ENCODE measurements at places on chromosomes 1 and 21.
A peak's percentile ranks its signal among the peaks of the same experiment; 100 is the strongest.

- no peak for DNase-seq
Observed at GRCh38 chr1:91591175-91591974, 90.7 kb downstream of the CDC7 start.

GRCh38 chr1:202844259-202844658, 33.5 kb downstream of the PCAT6 start:
- no peak for DNase-seq

GRCh38 chr1:245469734-245470133, 314.9 kb downstream of the KIF26B start:
- DNase-seq = no peak

GRCh38 chr1:22508991-22509390, 54.3 kb upstream of the EPHA8 start:
- no peak for DNase-seq

DNA sequence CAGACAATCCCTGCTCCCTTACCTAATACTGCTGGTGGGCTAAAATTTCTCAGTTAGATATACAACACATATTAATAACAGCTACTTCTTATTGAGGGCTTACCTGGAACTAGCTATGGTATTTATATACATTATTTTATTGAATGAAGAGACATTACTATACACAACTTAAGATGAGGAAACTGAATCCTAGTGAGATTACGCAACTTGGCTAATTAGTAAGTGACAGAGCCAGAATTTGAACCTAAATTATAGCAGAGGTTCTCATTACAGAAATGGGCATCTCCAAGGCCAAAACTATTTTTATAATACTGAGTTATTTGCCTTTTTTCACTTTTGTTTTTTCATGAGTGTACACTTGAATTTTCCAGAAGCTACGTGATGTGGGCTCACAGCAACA, 44.5 kb upstream of the SMYD2 start:
- DNase-seq = no peak

DNA sequence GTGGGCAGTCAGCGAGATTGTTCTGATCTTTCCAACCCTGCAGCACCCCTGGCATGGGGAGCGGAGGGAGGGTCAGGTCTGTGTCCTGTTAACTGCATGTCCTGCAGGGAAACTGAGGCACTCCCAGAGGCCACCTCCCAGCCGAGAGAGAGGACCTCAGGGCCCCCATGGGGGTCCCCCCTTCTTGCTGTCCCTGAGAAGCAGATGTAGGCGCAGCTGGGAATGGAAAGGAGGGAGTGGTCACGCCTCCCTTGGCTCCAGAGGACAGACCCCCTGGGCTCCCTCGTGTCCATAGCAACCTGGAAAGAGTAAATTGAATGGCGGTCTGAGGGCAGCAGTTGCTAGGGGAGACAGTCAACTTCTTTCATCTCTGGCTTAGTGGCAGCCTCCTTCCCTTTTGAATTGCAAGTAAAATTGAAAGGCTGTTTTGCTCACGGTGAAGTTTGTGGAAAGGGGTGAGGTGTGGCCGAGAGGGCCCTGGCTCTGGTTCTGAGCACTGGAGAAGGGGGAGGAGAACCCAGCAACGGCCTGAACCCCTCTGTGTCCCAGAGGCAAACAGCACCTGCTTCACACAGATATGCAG, 4.9 kb downstream of the CROCC start:
- DNase-seq = no peak

- DNase-seq = no peak
Observed at GRCh38 chr1:153770797-153771196, 4.4 kb upstream of the SLC27A3 start.

DNA sequence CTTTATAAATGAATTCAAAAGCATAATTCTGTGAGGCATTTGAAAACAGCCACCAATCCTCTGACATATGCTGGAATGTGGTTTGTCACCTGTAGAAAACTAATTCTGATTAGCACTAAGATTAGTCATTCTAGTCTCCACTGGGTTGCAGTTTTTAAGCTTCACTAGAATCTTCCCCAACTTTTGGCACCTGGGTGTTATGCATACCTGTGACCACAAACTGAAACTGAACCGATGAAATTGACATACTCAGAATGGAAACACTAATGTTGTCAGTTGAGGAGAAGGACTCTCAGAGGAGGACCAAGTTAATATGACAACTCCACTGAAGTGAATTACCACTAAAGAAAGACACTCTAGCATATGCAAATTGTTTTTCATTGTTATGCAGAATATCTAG, 285.8 kb upstream of the NEGR1 start:
- DNase-seq = peak; percentile 9

DNA sequence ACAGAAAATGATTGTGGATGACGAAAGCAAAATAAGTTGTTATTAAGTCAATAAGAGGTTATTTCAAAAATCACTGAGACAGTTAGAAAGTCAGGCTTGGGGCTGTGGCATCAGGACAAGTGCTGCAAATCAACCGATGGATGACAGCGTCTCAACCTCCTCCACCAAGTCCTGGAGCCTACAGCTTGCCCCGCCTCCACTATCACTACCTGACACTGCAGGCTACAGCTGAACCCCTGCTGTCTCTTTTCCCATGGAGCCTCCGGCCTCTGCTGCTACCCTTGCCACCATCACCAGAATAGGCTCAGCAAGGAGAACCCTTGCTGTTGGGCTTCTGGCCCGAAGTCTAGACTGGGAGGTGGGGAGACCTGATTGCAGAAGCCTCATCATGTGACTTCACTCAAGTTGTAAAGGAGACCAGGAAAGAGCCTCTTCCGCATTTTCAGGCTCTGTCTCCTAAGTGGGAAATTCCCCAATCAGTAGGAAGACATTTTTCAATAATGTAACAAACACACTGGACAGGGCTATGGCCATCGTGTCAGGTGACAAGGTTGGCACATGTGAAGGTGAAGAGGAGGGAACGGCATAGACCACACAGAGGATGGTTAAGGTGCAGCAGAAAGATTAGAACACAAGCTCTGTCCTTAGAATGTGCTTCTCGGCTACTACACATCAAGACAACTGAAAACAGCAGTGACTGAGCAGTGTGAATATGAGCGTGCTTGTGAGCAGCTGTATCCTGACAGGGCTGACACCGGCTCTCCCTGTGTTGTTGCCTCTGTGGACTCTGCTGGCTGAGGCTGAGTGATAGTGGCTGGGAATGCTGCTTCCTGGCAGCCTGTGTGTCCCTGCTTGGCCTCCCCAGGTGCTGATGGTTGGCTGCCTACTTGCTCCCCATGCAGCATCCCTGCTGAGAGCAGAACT, 660.7 kb downstream of the PTPRU start:
- no peak for DNase-seq

- no peak for DNase-seq
Observed at GRCh38 chr1:95023399-95024043, 49.2 kb downstream of the ALG14 start.

- peak; percentile 46 for DNase-seq
Observed at GRCh38 chr21:39441502-39442475, 3.8 kb downstream of the LCA5L start.

GRCh38 chr1:203140743-203141520, 13.4 kb downstream of the ADORA1 start:
- no peak for DNase-seq

DNA sequence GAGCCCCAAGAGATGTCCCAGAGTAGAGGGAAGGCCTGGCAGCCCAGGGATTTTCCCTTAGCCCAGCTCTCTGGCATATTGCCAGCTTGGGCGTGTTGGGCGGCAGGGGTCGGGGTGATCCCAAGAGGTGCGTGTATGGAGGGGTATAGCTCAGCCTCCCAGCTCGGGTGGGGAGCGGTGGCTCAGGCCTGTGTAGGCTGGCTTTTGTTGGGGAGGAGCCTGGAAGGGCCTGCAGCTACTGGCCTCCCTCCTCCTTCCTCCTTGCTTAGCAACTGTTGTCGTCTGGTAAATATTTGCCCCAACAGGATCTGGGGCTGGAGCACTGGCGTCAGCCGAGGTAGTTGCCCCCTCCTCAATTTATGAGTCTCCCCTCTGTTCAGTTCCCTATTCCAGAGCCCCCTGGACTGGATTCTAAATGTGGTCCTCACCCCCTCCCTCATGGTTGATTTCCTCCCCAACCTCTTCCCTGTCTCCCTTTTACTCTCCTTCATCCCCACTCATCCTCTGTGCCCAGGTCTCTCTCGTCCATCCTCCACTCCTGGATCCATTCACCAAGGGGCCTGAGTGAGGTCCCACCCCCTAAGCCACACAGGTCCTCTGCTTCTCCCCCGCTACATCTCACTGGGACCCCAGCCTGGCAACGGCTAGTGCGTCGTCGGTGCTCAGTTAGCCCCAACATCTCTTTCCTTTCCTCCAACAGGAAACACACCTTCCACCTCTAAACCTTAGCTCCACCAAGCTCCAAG, 10.3 kb upstream of the LMNA start:
- DNase-seq = peak; percentile 47

DNA sequence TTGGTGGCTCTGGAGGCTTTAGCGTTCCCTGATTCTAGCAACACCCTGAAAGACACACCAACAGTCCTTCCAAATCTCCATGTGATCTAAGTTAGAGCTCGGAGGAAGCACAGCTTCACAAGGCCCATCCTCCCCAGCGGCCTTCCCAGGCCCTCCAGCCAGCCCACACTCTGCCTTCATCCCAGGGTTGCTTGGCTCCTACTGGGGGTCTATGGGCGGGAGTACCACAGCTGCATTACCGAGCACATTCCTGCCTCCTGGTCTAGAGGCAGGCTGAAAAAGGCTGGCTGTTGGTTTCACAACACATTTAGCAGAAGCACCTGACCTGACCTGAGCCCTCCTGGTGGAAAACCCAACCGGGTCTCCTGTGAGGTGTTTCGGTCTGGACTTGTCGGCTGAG, 54.7 kb upstream of the TRIM67 start:
- DNase-seq = no peak

DNA sequence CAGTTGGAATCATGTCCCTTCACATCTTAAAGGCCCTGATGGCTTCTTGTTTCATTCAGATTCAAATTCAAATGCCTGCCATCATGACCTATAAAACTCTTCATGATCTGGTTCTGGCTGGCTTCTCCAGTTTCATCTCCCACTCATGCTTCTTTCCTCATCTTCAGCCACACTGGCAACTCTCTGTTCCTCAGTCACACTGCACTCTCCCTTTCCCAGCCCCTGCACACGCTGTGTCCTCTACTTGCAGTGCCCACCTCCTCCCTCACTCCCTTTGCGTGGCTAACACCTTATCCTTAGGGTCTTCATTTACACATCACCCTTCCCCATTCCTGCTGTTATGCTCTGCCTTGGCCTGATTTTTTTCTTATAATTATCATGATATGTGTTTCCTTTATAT, 120.6 kb upstream of the LMO4 start:
- no peak for DNase-seq

DNA sequence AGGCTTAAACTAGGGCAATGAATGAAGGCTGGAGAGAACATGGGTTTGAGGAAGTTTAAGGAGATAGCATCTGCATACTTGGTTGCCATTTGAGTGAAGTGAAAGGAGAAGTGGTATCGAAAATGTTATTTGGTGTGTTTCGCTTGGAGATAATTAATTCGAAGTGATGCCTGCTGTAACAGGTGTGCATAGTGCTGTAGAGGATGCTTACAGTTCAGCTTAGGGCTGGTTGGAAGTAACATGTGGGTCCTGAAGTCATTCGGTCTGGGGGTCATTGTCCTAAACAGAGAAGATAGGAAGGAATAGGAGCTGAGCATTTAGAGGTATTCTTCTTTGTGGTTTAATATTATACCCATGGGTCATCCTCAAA, 301 bp upstream of the NUDT17 start:
- DNase-seq = no peak

- peak; percentile 50 for DNase-seq
Observed at GRCh38 chr1:240611619-240612480, at the start of gene GREM2. Gene GREM2, minus strand, starts transcription at chr1:240612155. Its CDS starts 118,680 bp downstream, at chr1:240493475.

GRCh38 chr1:158793604-158794003, 12.6 kb upstream of the OR6N2 start:
- no peak for DNase-seq

DNA sequence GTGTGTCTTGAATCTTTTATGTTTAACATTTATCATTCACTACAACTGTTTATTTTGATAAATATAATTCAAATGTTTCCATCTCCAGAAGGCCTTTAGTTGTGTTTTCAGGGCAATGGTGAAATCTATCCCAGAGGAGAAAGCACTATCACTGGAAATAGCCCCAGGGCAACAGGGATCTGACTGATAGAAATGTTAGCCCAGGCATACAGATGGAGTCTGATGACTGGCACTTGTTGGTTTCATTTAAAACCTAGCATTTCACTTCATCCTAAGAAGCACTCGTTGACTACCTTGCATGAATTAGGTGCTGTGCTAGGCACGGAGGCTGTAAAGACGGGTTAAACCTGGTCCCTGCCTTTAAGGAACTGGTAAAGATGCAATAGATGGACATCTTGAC, 103.1 kb downstream of the C1orf21 start:
- DNase-seq = no peak

- DNase-seq = no peak
Observed at GRCh38 chr1:46203738-46204405, 738 bp downstream of the LURAP1 start.

- no peak for DNase-seq
Observed at GRCh38 chr1:216456682-216457081, 33.4 kb upstream of the USH2A start.

DNA sequence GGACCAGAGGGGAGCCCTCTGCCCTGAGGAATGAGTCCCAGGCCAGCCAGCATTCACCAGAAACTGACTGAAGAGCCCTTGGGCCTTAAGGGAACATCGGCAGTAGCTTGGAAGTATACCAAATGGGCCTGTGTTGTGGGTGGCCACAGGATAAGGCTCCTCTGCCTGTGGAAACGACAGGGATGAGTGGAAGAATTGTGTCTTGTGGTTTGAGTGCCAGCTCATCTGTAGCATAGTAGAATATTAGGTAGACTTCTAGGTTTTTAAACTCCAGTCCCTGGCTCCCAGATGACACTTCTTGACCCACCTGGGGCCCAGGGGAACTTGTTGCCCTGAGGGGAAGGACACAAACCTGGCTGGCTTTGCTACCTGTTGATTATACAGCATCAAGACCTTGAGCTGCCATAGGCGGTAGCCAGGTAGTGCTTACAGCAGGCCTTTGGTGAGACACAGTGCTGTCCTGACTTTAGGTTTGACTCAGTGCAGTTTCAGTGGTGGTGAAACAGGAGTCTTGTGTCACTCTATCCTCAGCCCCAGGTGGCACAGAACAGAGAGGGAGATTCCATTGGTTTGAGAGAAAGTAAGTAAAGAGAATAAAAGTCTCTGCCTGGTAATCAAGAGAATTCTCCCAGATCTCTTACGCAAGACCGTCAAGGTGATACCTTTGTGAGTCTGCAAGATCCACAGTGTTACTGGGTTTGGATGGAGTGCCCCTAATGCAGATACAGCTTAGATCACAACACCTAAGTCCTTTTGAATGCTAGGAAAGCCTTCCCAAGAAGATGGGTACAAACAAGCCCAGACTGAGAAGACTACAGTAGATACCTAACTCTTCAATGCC, 50.2 kb downstream of the RABGAP1L start:
- peak; percentile 18 for DNase-seq

- peak; percentile 50 for DNase-seq
Observed at GRCh38 chr1:27391511-27392095, 819 bp upstream of the GPR3 start.

GRCh38 chr1:159839116-159839849, 12.6 kb downstream of the SLAMF8 start:
- no peak for DNase-seq

DNA sequence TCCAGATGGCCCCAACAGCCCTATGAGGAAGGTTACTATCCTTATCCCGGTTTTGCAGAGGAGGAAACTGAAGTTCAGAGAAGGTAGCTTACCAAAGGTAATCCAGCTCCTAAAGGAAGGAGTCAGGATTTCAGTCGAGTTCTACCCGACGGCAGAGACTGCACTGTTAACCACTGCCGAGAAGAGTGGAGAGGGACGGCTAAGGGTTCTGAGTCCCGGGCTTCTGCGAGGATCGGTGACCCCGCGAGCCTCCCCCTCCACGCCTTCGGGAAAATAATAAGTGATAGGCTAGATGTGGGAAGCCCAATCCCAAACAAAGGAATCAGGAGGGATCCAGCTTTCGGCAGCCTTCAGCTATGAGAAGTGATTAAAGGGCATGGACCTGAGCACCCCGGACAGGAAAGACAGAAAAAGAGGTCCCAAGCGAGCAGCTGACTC, 587 bp downstream of the TMEM53 start:
- no peak for DNase-seq

Data from stimulated activated naive CD8-positive, alpha-beta T cell treated with anti-CD3 and anti-CD28 coated beads, Interleukin-15, amount 100 ng/mL, for 72 hours (primary cell).